ENCODE measurements at places on chromosomes 5 and 9.

- no peak for DNase-seq
Measured at GRCh38 chr9:24738421-24738961, 192.8 kb upstream of the IZUMO3 start.

DNA sequence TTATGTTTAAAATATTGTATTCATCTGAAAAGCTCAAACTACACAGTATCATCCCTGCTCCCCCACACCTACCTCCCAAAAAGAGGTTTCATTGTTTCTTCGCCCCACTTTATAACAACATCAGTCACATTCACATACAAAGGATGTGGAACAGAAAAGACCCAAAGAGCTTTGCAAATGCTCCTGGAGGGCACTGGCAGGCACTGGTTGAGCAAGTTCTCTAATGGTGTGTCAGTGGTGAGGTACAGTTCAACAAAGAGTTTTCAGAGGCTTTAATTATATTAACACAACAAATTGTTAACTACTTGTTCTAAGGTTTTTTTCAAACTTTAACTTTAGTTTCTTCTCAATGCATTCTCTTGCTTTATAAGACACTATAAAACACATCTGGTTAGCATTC lies 54.1 kb upstream of the ECM2 start:
- no peak for DNase-seq

GRCh38 chr5:36526537-36526936 lies 79.9 kb upstream of the SLC1A3 start:
- DNase-seq: no peak

DNA sequence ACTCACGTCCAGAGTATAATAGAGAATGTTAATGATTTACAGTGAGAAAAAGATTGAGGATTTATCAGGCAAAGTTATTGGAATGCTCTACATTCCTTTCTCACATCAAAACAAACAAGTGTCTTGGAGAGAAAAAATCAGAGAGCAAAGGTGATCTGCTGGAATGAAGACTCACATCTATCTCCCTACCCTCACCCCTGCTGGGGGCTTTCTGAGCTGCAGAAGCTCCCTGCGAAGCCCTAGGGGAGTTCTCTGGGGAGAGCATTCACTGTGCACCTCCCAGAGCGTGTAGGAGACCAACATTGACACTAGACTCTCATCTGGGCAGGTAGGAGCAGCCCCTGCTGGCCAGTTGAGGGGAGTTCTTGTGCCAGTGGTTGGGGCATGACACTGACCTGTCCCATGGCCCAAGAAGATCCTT lies 76.6 kb upstream of the ADAMTS16 start:
- no peak for DNase-seq

DNA sequence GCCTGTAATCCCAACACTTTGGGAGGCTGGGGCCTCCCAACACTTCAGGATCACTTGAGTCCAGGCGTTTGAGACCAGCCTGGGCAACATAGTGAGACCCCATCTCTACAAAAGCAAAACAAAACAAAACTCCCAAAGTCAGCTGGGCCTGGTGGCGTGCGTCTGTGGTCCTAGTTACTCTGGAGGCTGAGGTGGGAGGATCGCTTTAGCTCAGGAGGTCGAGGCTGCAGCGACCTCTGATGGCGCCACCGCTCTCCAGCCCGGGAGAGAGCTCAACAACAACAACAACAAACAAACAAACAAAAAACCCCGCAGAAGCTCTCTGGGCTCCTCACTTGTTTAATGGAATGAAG lies 528 bp downstream of the ACOT12 start:
- no peak for DNase-seq

- no peak for DNase-seq
Measured at GRCh38 chr9:30410273-30410672, 1974.2 kb upstream of the ACO1 start.

GRCh38 chr9:121735793-121736770 lies 84.6 kb downstream of the DAB2IP start:
- no peak for DNase-seq

- DNase-seq: no peak
Measured at GRCh38 chr5:13115476-13115875, 829.0 kb downstream of the DNAH5 start.

DNA sequence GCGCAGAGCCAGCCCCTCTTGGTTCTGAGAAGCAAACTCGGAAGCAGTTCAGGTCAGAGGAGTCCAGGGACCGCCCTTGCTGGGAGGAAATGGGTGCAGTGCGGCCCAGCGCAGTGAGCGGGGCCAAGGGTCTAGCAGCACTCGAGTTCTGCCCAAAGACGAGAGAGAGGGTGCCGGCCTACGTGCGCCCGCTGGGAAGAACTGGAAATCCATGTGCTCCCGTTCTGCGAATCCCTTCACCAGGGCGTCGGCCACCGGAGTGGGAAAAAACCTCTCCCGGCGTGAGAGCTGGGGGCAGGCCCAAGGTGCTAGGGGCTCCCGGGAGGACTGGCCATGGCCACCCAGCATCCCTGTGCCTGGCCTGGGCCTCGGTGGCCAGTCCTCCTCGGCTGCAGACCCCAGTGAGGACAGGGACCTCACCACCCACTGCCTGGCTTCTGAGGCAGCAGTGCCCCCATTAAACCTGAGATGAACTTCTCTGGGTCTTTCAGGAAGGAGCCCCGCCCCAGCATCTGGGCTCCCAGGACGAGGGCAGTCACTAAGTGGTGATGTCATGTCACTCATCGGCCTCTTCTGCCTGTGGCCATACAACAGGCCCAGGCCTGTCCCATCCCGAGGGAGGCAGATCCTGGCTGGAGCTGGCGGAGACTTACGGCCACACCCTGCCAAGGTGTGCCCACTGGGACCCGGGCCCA lies 10.6 kb downstream of the TMEM250 start:
- DNase-seq: no peak

DNA sequence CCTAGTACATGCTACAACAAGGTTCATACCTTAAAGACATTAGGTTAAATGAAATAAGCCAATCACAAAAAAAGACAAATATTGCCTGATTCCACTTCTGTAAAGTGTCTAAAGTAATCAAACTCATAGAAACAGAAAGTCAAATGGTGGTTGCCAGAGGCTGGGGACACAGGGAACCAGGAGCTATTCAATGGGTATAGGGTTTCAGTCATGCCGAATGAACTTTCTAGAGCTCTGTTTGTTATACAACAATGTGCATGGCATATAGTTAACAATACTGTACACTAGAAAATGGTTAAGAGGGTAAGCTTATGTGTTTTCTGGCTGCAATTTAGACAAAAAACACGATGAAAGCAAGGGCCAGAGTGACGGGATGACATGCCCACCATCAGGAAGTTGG lies 70.8 kb upstream of the EGFLAM start:
- DNase-seq: no peak

DNA sequence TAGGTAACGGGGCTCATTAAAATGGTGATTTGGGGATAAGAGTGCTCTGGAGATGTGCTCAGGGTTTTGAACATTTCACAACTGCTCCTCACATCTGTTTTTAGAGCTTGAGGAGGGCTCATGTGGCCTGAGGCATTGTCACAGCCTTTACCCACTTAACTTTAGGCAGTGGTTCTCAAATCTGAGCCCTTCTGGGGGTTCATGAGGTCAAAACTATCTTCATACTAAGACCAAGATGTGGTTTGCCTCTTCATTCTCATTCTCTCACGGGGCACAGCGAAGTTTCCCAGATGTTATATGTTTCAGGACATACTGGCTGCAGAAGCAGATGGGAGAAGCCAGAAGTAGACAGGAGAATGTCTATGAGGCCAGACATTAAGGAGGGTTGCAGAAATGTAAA lies 38.4 kb downstream of the STXBP1 start:
- DNase-seq: no peak

- DNase-seq: no peak
Measured at GRCh38 chr9:14251154-14252071, 62.5 kb downstream of the NFIB start.

GRCh38 chr9:17402309-17402708 lies 176.6 kb upstream of the SH3GL2 start:
- DNase-seq: peak; percentile 6

Data from SK-N-DZ (cell line).